ENCODE measurements at places on chromosomes 12 and 14.

GRCh38 chr14:23530375-23531055 lies 21.1 kb downstream of the ZFHX2 start:
- no peak for DNase-seq

GRCh38 chr12:1533602-1534304 lies 60.6 kb downstream of the FBXL14 start:
- DNase-seq, result no peak

DNA sequence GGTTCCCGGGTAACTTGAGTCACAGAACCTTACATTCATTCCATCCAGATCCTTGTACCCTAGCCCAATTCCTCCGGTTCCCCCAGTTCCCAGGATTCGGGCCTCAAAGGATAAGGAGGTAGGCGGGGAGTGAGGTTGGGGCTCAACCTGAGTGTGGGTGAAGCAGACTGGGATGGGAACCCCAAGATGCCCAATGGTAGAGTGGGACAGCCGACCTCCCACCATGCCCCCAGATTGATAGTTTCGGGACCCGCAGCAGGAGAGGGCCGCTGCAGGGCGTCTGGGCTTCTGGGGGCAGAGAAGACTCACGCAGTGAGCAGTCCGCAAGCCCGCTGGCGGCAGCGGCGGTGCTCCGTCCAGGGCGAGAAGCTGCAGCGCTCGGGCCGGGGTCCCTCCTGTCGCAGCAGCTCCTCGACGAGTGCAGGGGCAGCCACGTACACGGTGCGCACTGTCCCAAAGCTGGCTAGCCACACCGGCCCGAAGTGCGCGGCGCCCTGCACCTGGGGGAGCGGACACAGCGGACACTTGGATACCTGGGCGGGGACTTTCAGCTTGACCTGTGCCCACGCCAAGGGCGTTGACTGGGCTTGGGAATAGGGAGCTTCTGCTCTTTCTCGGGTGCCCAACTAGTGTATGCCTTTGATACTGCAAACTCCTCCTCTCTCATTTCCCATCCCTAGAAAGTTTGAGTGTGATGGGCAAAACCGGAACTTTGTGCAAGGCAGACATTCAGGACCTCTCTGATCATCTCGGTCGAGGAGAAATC lies 997 bp downstream of the CYP27B1 start:
- no peak for DNase-seq

DNA sequence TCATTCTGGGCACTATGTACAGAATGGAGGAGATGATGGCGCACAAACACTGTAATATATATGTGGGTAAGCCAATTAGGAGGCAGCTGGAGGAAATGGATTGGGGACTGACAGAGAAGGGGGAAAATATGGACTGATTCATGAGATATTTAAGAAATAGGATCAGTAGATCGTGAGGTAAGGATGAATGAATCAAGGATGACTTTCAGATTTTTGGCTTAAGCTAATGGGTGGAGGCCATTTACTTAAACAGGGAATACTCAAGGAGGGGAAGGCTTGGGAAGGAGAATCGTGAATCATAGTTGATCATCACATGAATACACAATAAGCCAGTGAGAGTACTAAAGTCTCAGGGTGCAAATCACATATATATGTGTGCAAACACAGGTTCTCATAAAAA lies 11.2 kb upstream of the GNPNAT1 start:
- DNase-seq, result no peak

GRCh38 chr12:123427036-123427769 lies 9.3 kb downstream of the RILPL2 start:
- DNase-seq, result no peak

DNA sequence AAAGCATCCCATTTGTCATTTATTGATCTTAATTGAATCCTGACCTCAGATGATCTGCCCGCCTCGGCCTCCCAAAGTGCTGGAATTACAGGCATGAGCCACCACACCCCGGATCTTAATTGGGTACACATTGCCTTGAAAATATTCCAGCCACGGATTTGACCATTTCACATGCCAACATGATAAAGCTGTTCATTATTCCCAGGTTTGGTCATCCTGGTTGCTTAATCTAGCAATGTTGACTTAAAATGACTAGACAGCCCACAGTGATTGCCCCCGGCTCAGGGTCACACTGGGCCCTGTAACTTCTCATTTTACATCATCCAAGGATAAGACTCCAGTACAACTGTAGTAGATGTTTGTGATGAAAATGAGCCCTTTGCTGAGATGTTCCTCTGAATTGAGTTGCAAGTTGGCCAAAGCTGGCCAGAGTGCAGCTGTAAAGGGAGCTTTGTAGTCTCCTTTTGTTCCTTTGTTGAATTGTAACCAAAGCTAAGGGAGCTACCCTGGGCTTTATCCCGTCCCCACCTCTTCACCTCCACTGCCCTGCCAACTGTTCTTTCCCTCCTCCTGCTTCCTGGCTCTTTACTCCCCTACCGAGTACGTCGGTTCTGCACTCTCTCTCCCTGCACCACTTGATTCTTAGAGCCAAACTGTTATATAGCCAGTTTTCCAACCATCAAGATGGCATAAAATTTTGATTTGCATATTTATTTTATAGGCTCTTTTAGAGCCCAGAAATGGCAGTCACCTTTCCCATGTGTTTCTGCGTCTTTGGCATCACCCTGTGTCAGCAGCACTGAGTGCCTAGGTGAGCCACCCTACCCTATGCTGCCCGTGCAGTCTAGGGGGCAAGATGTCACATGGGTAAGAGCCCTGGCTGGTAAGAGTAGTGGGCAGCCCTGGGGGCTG lies 141.3 kb upstream of the HIF1A start:
- DNase-seq, result no peak

DNA sequence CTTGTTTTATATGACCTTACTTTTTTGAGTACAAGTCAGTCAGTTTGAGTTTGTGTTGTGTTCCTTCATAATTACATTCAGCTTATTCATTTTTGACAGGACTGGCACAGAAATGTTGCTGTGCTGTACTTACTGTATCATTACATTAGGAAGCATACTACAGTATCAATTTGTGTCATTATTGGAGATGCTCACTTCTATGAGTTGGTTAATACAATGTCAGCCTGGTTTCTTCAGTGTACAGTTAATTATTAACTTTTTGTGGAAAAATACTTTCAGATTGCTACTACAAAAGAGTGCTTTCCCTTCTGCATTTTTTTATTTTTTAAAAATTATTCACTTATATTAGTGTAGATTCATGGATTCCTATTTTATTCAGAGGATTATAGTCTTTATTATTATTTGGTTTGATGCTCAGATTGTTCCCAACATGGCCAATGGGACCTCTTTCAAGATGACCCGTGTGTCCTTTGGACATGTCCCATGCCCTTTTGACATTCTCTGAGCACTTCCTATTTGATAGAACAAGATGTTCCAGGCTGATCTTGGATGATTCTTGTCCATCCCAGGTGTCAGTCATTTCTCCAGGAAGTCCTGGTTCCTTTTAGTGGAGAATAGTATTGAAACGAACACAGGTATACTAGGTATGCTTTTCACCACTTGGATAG lies 66.6 kb downstream of the MON2 start:
- DNase-seq, result no peak

DNA sequence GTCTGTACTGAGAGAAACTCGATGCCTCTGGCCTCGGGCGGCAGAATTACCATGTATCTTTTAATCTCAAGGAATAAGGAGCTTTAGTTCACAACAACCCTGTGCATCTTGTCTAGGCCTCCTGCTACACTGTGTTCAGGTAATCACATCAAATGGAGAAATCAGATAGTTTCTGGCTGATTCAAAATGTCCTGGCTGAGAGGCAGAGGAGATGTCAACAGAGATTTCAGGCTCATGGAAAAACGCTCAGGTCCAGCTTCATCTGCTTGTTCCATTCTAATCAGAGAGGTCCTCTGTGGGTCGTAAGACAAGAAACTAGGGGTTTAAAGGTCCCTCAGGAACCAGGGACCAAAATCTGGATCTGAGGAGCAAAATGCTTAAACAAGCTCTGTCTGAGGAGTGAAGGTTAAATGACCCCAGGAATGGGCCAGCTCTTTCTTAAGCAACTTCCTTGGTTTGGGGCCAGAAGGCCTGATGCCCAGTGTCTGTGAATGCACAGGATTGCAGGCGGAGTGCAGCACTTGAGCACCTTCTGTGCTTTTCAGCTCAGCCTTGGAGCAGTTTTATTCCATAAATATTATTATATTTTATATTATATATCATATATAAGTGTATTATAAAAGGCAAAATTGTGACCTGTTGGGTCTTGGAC lies 170.2 kb upstream of the PRICKLE1 start:
- DNase-seq, result no peak

GRCh38 chr14:73591690-73592449 lies at the start of gene ACOT4:
Gene ACOT4 (plus strand): TSS chr14:73591873. CDS start chr14:73591960, 87 bp downstream.
- peak; percentile 27 for DNase-seq

Data from progenitor cell of endocrine pancreas (in vitro differentiated cells).